ENCODE measurements at places on chromosomes 1 and 21.

- DNase-seq = no peak
These were observed 13.2 kb upstream of the SLC41A1 start for GRCh38 chr1:205826016-205826806.

DNA sequence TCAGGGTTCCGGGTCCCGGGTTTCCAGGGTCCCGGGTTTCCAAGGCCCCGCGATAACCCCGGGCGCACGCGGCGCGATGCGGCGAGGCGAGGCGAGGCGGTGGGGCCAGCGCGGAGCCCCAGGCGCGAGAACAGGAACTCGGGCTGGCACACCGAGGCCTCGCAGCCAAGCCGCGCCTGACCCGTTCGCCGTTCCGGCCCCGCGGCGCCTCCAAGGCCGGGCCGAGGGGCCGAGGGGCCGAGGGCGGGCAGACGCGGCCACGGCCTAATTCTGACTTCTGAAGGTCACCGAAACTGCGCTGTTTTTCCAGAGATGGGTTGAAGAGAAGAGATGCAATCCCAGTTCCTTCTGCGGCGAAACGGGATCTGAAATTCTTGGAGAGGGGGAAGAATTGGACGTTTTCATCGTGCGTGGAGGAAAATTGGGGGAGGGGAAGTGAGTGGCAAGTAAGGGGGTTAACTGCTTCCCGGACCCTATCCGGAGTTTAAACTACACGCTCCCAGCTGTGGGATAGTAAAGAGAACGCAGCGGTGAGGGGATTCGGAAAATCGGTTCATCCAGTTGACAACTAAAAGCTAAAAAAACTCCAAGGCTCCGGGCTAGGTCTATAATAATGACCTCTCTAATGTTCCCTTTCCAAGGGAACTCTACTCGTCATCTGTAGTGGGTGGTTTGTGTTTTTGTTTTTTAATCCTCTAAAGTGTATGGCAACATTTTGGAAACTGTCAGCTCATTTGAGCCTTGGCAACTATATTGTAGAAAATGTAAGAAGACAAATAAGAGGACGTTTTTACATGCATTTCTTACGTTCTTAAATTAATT is 8.2 kb downstream of the TBX15 start:
- DNase-seq = no peak

- peak; percentile 47 for DNase-seq
These were observed 14.3 kb upstream of the SEC16B start for GRCh38 chr1:177984136-177984525.

- DNase-seq = no peak
These were observed 255.7 kb upstream of the FMN2 start for GRCh38 chr1:239835946-239836440.

- no peak for DNase-seq
These were observed 43.9 kb upstream of the POFUT2 start for GRCh38 chr21:45331531-45332147.

GRCh38 chr1:241465673-241466072 is 53.9 kb downstream of the FH start:
- no peak for DNase-seq

DNA sequence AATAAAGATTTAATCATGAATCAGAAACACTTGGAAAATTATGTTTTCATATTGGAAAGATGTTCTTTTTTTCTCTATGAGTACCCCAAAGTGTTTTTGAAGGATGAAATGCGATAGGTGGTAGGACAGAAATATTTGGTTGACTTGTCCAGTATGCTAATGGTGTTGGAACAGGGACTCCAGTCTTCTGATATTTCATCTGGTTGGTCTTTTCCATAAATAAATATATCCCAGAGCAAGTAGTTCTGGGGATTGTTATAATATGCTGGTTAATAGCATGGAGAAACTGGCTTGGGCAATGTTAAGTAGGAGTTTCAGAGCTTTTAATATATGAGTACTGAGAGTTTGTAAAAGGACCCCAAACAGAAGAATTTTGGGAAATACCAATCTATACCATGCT is 8.7 kb downstream of the PGM1 start:
- DNase-seq = no peak

- DNase-seq = no peak
These were observed 1.4 kb upstream of the IRF2BP2 start for GRCh38 chr1:234611225-234611846.

DNA sequence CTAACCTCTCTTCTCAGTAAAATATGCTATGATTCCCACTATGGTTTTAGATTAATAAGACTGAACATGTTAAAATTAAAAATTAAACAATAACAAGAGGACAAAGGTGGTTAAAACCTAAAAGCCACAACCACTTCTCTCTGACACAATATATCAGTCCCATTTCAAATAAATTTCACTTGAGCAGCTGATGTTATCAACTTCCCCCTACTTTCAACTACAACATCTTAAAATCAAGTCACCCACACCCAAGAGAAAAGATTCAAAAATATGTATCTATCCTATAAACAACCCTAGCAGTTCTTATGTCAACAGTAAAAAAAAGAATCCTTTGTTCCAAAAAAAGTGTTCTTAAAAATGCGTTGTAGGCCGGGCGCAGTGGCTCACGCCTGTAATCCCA is 7.5 kb downstream of the PUM1 start:
- no peak for DNase-seq

GRCh38 chr1:111789142-111789541 is 33.4 kb downstream of the DDX20 start:
- DNase-seq = no peak

GRCh38 chr1:62311473-62311943 is 7.7 kb downstream of the KANK4 start:
- no peak for DNase-seq

- no peak for DNase-seq
These were observed 919 bp downstream of the CTSS start for GRCh38 chr1:150764617-150765101.

DNA sequence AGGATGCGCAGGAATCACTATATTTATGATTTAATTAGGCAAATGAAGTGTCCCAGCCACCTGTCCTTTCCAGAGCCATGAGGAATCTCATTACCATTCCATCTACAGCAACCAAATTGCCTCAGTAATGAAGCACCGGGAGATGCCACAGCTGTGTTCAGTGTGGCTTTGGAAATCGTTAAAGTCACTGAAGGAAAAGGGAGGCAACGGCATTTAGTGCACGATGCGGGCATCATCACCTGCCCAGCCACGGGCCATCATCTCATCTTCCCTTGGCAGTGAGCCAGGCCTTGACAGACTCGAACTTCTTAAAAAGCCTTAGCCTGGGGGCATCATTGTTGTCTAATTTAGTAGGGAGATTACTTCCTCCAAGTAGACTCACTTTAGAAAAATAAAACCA is 67.8 kb downstream of the CNIH3 start:
- DNase-seq = no peak

DNA sequence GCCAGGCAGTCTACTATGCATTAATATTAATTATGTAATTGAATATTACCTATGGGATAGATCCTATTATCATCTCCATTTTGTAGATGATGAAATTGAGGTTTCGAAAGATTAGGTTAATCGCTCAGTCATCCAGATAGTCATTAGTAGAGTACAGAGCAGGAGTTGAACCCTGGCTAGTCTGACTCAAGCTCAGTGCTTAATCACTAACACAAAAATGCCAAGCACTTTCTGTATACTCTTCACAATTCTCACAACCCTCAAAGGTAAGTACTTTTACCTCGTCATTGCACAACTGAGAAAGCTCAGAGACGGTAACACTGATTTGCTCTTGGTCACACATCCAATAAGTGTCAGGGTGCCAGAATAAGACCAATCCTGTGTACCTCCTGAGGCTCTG is 280.2 kb upstream of the PLXNA2 start:
- DNase-seq = no peak

- DNase-seq = no peak
These were observed 26.6 kb upstream of the RGS13 start for GRCh38 chr1:192609110-192610079.

DNA sequence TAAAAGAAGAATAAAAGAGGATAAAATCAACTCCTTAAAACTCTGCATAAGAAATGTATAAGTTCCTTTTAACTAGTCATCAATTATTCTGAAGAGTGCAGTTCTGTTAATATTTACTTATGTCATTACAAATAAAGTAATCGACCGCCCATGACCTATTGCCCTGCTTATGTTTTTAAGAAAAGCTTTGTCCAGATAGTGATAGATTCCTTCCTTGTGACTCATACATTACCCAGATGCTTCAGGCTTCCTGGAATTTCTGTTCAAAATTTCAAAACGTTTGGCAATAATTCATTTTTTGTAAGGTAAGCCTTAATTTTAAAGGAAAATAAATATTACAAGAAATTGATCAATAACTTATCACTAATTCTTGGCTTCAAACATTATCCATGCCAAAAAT is 918.2 kb upstream of the ADGRL2 start:
- DNase-seq = no peak

DNA sequence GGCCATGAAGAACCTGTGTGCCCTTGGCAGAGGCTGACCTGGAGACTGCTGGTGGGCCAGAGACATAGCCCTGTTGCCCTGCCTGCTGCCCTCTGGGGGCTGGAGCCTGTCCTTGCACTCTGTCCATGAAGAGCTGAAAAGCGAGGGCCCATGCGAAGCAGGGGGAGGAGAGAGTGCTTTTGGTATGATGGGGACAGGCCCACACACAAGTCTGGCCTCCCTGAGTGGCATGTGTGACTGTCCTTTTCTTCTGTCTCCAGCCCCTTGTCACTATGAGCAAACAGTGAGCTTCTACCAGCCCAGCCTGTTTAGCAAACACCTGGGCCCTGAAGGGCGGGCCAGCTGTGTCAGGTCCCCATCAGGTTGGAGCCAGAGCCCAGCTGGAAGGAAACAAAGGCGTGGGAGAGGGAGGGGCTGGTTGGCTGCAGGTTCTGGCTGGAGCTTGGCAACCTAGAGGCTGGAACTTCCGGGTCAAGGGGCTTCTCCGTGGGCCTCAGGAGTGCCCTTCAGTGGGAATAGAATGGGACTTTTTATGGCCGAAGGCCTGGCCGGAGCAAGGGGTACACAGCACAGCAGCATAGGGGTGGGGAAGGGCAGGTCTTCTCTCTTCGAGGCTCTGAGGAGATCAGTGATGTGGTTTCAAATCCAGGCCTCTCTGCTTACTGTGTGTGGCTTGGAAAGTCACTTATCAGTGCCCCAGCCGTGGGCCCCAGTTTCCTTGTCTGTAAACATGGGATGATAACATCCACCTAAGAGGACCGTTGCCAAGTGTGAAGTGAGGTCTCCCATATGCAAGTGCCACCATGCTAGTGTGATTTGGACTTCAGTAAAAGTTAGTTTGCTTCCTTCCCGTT is 14.3 kb downstream of the QSOX1 start:
- no peak for DNase-seq

DNA sequence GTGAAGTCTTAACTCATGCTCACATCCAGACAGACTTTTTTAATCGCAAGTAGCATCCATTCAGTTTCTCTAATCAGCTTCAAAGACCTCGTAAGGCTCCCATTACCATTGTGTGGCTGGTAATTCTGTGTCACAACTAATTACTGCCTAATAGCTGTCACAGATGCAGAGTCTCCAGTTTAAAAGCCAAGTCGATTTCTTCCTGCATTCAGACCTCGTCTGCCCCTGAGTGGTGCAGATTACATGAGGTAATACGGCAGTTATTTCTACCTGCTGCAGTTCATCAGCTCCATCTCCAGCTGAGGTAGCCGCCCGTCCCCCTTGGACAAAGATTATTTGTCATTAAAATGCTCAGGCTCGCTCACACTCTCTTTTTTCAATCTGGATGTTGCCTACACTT is 34.4 kb upstream of the OLIG2 start:
- no peak for DNase-seq

- no peak for DNase-seq
These were observed 31.5 kb upstream of the CD1D start for GRCh38 chr1:158149175-158149574.

DNA sequence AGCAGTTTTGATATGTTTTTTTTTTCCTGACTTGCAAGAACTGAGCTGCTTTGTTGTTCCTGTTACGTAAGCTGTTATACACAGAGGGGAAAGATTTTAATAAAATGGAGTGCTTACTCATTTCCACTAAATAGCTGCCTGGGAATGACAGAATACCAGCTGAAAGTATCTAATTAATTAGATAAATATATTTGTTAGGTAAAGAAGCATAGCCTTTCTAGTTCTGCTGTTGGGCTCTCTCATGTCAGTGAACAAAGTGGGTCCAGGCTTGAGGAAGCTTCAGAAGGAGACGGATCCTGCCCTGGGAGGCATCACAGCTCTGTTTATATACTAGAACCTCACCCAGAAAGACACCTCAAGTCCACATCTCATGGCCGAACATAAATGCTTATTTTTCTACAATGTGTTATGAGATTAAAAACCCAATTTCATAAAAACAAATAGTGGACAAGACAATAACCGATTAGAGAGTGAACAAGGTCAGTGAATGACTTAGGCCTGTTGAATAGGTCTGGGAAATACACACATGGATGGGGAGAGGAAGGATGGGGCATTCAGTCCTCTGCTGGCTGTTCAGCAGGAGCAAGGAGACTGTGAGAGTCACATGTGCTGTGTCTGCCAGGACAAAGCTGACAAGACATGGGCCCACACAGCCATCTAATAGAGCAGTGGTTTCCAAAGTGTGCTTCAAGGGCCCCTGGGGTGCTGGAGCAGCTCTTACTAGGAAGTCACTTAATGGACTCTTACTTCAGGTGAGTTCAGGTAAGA is 20.6 kb downstream of the TRAF5 start:
- no peak for DNase-seq

GRCh38 chr1:221241157-221241556 is 361.9 kb downstream of the HLX start:
- DNase-seq = no peak

- no peak for DNase-seq
These were observed 46.1 kb downstream of the APP start for GRCh38 chr21:26124421-26124833.

GRCh38 chr1:208251911-208252835 is 8.0 kb upstream of the PLXNA2 start:
- no peak for DNase-seq

DNA sequence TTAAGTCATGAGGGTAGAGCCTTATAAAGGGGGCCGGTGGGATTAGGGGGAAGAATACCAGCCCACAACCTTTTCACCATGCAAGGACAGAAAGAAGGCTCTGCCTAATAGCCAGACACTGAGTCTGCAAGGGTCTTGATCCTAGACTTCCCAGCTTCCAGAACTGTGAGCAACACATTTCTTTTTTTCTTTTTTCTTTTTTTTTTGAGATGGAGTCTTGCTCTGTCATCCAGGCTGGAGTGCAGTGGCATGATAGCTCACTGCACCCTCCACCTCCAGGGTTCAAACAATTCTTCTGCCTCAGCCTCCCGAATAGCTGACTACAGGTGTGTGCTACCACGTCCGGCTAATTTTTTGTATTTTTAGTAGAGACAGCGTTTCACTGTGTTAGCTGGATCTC is 1.7 kb upstream of the ARL8A start:
- no peak for DNase-seq

GRCh38 chr1:167043752-167044488 is 46.3 kb downstream of the GPA33 start:
- DNase-seq = no peak

DNA sequence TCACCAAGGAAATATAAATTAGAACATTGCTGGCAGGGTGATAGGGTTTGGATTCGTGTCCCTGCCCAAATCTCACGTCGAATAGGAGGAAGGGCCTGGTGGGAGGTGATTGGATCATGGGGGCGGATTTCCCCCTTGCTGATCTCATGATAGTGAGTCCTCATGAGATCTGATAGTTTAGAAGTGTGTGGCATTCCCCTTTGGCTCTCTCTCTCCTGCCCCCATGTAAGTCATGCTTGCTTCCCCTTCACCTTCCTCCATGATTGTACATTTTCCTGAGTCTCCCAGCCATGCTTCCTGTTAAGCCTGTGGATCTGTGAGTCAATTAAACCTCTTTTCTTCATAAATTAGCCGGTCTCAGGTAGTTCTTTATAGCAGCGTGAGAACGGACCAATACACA is 60.6 kb downstream of the VPS26C start:
- no peak for DNase-seq

Data from right renal cortex interstitium (tissue), 3 donors.